T-helper 2 cell (primary cell): ENCODE measurements at places on chromosomes 1 and 21.

- DNase-seq: no peak
These were observed 20.1 kb upstream of the COG2 start for GRCh38 chr1:230622151-230622550.

DNA sequence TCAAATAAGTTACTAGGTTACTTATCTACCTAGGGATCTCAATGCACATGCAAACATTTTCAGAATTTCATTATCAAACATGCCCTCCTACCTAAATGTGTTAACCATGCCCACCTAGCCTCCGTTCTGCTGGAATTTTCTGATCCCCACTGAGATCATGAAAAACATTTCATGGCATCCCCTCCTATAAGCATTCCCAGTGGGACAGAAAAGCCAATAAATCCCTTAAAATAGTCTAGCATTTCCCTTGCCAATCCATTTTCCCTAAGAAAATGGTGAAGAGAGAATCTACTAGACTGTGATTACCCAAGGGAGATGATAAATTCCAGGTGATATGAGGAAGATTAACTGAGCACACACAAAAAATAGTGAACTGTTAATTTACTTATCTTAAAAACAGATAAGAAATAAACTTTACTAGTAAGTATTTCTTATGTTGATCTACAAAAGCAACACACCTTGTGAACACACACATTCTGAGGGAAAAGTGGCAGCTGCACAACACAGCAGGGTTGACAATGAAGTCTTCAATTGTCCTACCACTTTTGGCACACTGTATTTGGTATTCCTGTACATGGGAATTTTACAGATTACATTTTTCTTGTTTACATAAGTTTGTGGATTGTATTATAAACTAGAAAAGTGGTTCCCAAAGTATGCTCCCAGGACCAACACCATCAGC lies 49.6 kb downstream of the ARID4B start:
- DNase-seq: no peak

GRCh38 chr1:207051191-207051943 lies at the start of gene YOD1:
TSS of gene YOD1 (minus strand) at chr1:207051208. CDS start at chr1:207051030, 178 bp downstream.
- no peak for DNase-seq

DNA sequence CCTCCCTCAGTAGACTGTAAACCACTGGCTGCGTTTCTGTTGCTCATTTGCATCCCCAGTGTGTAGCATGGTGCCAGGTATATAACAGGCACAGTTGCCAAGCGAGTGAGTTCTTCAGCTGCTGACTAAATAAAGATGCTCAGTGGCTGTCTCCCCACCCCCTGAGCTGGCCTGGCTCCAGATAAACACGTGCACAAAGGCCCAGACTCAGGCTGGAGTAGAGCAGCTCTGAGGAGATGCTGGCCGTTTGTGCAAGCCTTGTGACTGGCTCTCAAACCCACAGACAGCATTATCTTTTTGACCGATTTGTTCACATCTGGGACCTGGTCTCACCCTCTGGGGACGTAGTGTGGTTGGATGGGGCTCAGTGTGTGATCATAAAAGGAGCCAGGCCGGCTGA lies 7.1 kb downstream of the CHRNB2 start:
- DNase-seq: no peak

DNA sequence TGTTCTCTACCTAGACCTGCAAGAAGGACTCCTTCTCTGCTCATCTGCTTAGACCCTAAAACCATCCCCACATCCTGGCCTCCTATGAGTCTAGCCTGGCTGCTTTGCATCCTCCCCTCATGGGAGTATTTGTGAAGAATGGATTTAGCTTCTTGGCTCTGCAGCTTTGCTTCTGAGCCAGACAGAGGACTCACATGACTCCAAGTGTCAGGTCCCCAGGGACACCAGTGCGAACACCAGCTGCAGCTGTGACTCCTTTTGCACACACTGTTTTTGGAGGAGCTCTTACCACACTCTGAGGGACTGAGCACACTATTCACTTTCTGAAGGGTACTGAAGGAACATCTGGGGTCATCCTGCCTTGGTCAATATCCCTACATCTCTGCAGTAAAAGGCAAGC lies 131.8 kb upstream of the SGIP1 start:
- DNase-seq: no peak

GRCh38 chr1:67629370-67630075 lies 55.5 kb upstream of the GADD45A start:
- DNase-seq: no peak

DNA sequence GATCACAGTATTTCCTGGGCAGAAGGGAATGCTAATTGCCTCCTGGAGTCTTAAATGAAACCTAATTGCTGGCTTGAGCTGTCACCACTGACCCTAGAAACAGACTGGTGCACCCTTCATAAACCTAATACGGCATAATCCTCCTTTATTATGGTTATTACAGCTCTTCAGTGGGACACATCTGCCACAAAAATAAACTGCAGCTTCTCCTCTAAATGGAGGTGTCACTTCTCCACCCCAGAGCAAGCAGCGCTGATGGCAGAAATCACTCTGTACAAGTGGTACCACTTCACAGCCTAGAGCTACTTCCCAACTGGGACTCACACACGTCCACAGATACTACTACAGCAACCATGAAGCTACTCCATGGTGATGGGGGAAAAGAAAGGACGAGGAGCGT lies 11.1 kb downstream of the PTPN14 start:
- DNase-seq: no peak
